Thymus (tissue), 14 donors: ENCODE measurements at places on chromosomes 2 and 18. TPM values are rescaled to one million over a fixed set of nuclear protein-coding genes. Genes with fewer than 3 reads are reported as not detected.

DNA sequence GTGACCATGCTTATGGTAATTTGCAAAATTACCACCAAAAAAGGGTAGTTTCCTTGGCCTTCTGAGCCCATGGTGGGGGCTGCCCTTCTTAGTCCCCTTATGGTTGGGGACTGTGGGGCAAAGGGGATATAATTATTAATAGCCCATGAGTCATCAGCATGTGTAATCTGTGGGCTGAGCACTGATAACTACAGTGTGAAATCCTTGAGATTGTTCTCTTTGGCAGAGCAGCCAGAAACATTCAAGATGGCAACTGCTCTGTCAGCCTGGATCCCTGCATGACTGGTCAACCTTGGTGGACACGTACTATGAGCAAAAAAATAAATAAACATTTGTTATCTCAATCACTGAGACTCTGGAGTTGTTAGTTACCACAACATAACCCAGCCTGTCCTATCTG lies 61.3 kb downstream of the MGAT4A start:
- no peaks in the 10 kb centered on the region for H3K27me3 ChIP-seq
- peaks cover 7% of the 10 kb centered on the region for H3K36me3 ChIP-seq
- H3K4me3 ChIP-seq, result no peak overlapping the region
- H3K4me1 ChIP-seq, result peaks cover 9% of the 10 kb centered on the region

- H3K27ac ChIP-seq, result no peak overlapping the region
- H3K36me3 ChIP-seq, result peaks cover 13% of the 10 kb centered on the region
- DNase-seq, result no peak
- no peaks in the 10 kb centered on the region for H3K4me1 ChIP-seq
These were observed 3.4 kb downstream of the CHRNG start for GRCh38 chr2:232542715-232543467.

- H3K4me1 ChIP-seq, result no peaks in the 10 kb centered on the region
- no peaks in the 10 kb centered on the region for H3K36me3 ChIP-seq
- no peak for DNase-seq
- H3K27me3 ChIP-seq, result no peaks in the 10 kb centered on the region
- no peak overlapping the region for H3K27ac ChIP-seq
- no peak overlapping the region for H3K4me3 ChIP-seq
These were observed 33.9 kb downstream of the PRPF40A start for GRCh38 chr2:152683400-152683799.

GRCh38 chr2:100405403-100406119 lies 11.9 kb downstream of the CHST10 start:
- no peaks in the 10 kb centered on the region for H3K27me3 ChIP-seq
- DNase-seq, result no peak

DNA sequence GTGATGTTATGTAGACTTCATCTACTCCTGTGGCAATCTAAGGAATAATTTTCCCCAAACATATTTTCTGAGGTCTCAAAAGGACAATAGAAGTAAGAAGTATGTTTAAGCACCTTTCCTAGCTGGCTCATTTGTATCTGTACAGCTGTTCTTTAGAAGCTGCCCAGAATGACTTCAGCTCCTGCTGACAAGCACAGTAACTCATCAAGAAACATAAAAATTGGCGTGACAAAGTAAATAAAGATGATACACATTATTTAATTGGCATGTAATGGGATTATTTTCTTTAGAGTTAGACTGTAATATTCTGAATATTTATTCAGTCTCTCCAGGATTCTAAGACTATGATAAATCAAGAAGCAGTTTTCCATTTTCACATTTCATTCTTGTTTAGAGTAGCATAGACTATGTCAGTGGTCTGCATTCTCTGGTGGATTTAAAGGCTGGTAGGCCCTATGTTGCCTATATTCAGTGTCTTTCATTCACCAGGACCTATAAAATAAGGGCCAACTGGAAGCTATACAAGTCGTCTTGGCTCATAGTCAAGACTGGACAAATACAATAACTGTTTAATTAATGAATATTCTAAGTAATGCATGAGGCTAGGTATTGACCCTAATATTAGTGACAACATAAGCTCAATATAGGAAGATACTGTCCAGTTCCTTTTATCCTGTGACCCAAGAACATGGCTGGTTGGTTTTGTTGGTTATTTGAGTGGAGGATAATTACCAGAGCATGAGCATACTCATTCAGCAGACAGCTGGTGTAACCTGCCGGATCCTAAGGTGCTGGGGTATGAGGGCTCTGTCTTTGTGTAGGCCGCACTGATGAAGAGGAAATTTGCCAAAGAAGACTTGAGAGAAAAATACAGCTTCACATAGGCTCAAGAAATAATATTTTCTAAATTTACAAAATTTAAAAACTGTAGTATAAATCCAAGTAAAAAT lies 107.0 kb downstream of the PDE1A start:
- H3K4me1 ChIP-seq, result no peaks in the 10 kb centered on the region
- no peak overlapping the region for H3K4me3 ChIP-seq
- H3K27ac ChIP-seq, result no peak overlapping the region
- no peak for DNase-seq

DNA sequence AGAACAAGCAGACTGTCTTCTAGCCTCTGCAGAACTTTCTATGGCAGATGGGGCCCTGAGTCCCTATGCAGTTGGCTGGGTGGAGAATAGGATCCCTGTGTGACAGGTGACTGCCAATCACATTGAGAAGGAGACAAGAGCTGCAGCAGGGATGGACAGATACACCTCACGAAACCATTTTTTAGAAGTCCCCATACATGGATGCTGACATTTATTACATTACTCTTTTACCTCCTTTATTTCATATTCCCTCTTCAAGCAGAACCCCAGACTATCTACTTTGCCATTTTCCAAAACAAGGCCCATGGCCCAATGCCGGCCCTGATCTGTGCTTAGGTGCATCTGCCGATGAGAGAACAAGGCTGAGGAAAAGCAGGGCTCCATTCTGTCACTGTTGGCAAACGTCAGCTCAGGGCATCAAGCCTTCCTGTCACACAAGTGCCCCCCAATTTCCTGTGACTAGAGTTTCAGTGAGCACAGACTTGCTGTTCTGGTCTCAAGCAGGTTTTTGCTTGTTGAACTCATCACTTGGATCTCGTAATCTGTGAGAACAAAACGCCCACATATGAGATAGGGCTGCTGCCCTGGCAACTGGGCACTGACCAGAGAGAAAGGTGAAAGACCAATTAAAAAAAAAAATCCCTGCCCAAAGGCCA lies 35.8 kb downstream of the LOXHD1 start:
- H3K27ac ChIP-seq, result no peak overlapping the region
- H3K27me3 ChIP-seq, result no peaks in the 10 kb centered on the region
- H3K4me3 ChIP-seq, result no peak overlapping the region
- peaks cover 8% of the 10 kb centered on the region for H3K4me1 ChIP-seq
- H3K36me3 ChIP-seq, result no peaks in the 10 kb centered on the region

DNA sequence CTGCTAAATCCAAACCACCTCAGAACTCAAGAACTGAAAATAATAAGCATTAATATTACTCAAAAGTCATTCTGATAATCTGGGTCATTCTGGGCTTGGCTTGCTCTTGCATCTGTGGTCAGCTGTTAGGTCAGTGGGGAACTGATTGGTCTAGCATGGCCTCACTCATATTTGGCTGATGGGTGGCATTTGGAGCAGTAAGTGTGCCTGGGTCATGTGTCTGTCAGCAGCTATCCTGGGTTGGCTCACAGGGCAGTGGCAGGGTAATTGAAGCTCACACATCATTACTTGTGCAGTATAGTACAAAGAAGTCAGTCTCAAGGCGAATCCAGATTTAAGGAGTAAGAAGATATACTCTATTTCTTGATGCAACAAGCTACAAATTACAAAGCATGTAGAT lies 9.6 kb downstream of the RPL37A start:
- H3K4me1 ChIP-seq, result no peaks in the 10 kb centered on the region
- H3K4me3 ChIP-seq, result no peak overlapping the region
- H3K27ac ChIP-seq, result no peak overlapping the region
- no peak for DNase-seq

- no peak overlapping the region for H3K27ac ChIP-seq
- peaks cover 31% of the 10 kb centered on the region for H3K4me1 ChIP-seq
- no peaks in the 10 kb centered on the region for H3K27me3 ChIP-seq
- no peak overlapping the region for H3K4me3 ChIP-seq
- peaks cover 29% of the 10 kb centered on the region for H3K36me3 ChIP-seq
These were observed 14.5 kb downstream of the MAL start for GRCh38 chr2:95039978-95040377.

DNA sequence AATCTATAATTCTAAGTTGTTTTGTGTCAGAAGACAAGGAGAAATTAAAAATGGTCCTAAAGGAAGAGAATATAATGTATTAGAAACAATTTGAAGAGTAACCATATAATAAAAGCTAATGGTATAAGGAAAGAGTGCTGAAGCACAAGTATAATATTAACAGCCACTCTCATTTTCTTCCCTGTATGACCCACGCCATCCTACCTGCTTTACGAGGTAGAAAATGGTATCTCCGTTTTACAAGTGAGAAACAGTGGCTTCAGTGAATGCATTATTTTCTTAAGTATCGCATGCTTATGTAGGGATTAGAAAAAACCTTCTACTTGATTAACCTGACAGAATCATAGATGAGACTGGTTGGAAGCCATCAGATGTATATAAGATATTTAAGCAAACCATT lies 266.2 kb downstream of the CCDC102B start:
- DNase-seq, result no peak
- no peaks in the 10 kb centered on the region for H3K4me1 ChIP-seq
- H3K4me3 ChIP-seq, result no peak overlapping the region
- H3K27me3 ChIP-seq, result no peaks in the 10 kb centered on the region

- no peak overlapping the region for H3K4me3 ChIP-seq
- no peak for DNase-seq
- peaks cover 3% of the 10 kb centered on the region for H3K4me1 ChIP-seq
- no peaks in the 10 kb centered on the region for H3K36me3 ChIP-seq
These were observed 1.6 kb downstream of the SERPINB8 start for GRCh38 chr18:63971320-63972001.

GRCh38 chr18:55269622-55270021 lies 310.4 kb upstream of the CCDC68 start:
- H3K4me3 ChIP-seq, result no peak overlapping the region
- DNase-seq, result no peak
- no peaks in the 10 kb centered on the region for H3K27me3 ChIP-seq

GRCh38 chr18:36408606-36409005 lies 111.1 kb downstream of the FHOD3 start:
- no peaks in the 10 kb centered on the region for H3K4me1 ChIP-seq
- no peak overlapping the region for H3K27ac ChIP-seq
- no peaks in the 10 kb centered on the region for H3K36me3 ChIP-seq

DNA sequence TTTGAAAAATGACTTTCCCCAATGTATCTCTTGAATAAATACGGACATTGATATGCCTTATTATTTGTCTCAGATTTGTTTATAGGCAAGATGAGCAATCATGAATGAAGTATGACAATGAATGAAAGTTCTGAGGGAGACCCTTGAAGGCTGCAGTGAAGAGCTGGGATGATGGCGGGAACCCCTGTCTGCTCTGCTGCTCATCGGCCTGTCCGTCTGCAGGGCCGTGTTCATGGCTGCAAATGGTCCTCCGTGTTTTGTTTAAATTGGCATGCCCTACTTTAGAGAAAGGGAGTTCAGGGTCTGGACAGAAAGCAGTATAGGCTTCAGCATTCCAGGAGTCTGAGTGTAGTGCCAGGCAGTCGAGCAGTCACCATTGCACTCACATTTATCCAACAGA lies 1.2 kb upstream of the HS1BP3 start:
- no peaks in the 10 kb centered on the region for H3K36me3 ChIP-seq
- no peaks in the 10 kb centered on the region for H3K27me3 ChIP-seq
- no peak overlapping the region for H3K27ac ChIP-seq
- DNase-seq, result no peak
- H3K4me3 ChIP-seq, result no peak overlapping the region

- H3K27me3 ChIP-seq, result no peaks in the 10 kb centered on the region
- no peak overlapping the region for H3K27ac ChIP-seq
- H3K4me3 ChIP-seq, result no peak overlapping the region
- no peaks in the 10 kb centered on the region for H3K4me1 ChIP-seq
These were observed 368.5 kb downstream of the LRRTM1 start for GRCh38 chr2:79935771-79936657.

- no peak for DNase-seq
- H3K27me3 ChIP-seq, result no peaks in the 10 kb centered on the region
- no peak overlapping the region for H3K4me3 ChIP-seq
These were observed 41.9 kb downstream of the TMEM247 start for GRCh38 chr2:46521215-46521683.

DNA sequence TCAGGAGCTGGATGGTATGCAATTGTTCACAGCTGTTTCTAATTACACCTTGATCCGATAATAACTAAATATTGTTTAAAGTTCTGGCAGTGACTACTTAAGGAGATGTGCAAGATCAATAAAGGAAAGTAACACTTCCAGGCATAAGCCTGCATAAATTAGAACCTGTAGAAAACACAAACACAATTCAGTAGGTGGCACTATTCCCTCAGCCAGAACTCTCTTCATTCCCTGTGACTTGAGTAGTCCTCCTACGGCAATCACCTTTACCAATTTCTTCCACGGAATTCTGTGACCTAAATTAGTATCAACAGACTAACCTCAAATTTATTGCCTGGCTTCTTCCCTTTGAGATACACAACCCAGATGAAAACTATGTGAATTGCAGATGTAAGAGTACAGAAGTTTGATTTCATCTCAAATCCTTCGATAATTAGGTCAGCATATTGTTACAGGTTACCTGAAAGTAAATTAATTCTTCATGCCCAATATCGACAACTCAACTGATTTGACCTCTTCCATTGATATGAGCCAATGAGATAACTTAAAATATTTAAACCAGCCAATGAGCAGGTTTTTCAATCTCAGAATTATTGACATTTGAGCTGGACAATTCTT lies 137.8 kb downstream of the PID1 start:
- H3K27ac ChIP-seq, result no peak overlapping the region
- no peak overlapping the region for H3K4me3 ChIP-seq
- no peaks in the 10 kb centered on the region for H3K27me3 ChIP-seq
- no peaks in the 10 kb centered on the region for H3K36me3 ChIP-seq
- H3K4me1 ChIP-seq, result no peaks in the 10 kb centered on the region

DNA sequence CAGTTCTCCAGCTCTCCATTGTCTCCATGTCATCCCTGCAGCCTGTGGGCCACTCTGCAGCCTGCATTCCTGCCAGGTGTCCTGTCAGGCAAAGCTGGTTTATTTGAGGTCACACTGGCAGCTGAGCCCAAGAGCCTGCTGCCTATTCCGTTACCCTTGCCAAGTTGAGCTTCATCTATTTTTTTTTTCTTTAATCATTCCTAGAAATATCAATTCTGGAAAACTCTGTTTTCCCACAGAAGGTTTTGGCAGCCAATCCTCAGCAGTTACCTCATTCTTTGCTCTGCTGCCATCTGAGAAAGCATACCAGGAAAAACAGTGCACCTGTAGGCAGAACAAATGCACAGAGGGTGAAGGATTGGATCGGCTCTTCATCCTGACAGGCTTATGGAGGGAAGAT lies 411.0 kb upstream of the ACVR2A start:
- no peak overlapping the region for H3K27ac ChIP-seq
- no peaks in the 10 kb centered on the region for H3K27me3 ChIP-seq
- no peaks in the 10 kb centered on the region for H3K36me3 ChIP-seq
- no peak overlapping the region for H3K4me3 ChIP-seq
- no peak for DNase-seq

RSAD2 gene
- 8.2 TPM for polyA plus RNA-seq

TMEM87B gene
- polyA plus RNA-seq, result 18.6 TPM

CXCR1 gene
- polyA plus RNA-seq, result 0.37 TPM

PCARE gene
- polyA plus RNA-seq, result 0.02 TPM

FSHR gene
- not detected for polyA plus RNA-seq
